ENCODE measurements at places on chromosomes 6 and 20.

DNA sequence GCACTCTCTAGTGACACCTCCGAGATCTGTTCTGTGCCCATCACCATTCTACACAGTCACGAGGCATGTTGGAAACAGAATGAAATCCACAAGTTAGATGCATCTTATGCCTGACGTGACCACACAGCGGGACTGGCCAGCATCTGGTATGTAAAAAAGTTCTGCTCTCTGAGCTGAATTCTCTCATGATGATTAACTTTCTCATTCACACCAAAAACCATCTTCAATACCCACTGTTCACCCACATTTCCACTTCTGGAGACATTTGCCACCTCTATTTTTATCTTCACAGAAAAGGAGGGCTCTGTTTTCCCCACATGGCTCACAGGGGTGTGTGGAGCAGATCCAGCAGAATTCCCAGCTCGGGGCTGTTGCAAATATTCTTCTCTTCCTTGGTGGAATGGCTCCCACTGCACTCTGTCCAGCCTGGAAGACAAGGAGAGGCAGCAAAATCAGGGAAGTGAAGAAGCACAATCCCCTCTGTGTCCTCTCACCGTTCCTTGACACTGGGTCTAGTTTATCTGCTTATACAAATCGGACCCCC lies 303.4 kb downstream of the TAF4 start:
- no peak for DNase-seq

DNA sequence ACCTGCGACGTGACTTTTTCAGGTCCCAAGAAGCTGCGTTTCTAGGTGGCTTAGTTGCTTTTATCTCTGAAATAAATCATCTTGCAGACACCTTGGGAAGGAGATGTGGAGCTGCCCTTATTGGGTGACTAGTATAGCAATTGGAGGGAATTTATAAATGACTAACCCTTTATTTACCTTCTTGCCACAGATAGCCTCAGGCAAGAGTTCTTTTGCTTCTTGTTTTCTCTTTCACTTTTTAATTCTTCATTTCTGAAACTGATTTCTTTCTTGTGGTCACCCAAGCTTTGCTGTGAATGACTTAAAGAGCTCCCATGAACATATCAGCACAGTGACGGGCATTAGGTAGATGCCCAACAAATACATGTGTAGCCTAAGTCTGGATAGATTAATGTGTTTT lies 3.0 kb downstream of the ADGRF4 start:
- no peak for DNase-seq

GRCh38 chr20:41178904-41179432 lies 41.6 kb downstream of the PLCG1 start:
- no peak for DNase-seq

GRCh38 chr20:41395667-41396664 lies 29.3 kb upstream of the EMILIN3 start:
- DNase-seq = no peak

DNA sequence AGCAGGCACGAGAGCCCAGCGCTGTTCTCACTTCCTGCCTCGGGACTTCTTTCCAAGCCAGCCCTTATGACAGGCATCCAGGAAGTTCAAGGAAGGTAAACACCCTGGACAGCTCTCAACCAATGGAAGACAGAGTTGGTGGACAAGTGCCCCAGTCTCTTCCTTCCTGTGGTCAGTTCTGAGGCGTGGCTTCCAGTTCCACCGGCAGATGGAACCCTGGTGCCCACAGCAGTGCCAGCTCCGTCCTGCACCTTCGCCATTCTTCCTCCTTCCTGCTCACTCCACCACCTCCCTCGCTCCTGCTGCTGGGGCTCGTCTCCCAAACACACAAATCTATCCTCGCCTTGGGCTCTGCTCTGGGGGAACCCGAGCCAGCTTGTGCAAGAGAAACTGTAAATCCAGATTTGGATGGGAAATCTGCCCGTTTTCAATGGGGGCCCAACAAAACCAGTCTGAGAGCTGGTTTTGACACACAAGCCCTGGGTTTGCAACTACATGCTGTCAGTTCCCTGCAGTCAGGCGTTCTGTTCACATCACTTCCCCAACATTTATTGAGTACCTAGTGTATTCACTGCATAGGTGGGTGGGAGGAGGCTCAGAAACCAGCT lies 162.7 kb downstream of the GRM4 start:
- DNase-seq = no peak

DNA sequence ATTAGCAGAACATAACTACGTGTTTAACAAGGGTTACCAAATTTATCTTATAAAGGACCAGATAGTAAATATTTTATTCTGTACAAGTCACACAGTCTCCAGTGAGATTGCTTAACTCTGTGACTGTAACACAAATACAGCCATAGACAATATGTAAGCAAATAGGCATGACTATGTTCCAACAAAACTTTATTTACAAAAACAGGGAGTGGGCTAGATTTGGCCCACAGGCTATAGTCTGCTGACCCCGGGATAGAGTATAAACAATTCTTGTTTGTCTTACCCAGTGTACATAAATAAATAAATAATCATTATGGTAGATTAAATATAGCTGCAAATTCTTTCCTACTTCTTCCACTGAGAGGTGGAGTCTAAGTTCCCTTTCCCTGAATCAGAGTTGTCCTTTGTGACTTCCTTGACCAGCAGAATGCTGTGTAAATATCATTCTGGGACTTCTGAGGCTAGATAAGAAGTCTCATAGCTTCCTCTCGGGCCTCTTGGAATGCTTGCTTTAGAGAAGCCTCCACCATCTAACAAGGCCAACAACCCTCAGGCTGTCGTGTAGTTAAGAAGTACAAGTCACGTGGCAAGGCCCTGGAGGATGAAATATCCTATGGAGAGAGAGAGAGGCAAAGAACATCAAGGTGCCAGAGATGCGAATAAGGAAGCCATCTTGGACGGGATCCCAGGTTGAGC lies 59.1 kb upstream of the TMEM244 start:
- DNase-seq = no peak

- DNase-seq = no peak
Observed at GRCh38 chr20:9627219-9627618, 112.8 kb downstream of the LAMP5 start.

- DNase-seq = no peak
Observed at GRCh38 chr6:300026-300425, 7.7 kb downstream of the DUSP22 start.

GRCh38 chr6:121319112-121319553 lies 15.1 kb downstream of the TBC1D32 start:
- no peak for DNase-seq

- no peak for DNase-seq
Observed at GRCh38 chr6:19024737-19025136, 637.6 kb downstream of the RNF144B start.

- no peak for DNase-seq
Observed at GRCh38 chr6:2468601-2468955, 223.2 kb upstream of the GMDS start.

DNA sequence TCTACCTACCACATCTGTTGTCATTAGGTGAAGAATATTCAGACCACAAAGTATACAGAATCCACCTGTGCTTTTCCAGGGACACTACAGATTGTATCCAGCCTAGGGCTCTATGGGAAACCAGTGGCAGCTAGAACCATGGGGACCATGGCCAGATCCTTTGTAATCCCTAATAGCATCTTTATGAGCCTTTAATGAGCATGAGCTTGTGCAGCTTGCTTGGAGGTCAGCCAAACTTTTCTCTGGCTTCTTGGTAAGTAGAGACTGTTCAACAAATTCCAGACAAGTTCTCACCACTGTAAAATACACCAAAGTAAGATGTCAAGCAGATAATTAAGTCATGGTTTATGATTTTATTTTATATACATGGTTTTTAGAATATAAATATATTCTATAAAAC lies 301.6 kb upstream of the ADGRB3 start:
- DNase-seq = no peak

DNA sequence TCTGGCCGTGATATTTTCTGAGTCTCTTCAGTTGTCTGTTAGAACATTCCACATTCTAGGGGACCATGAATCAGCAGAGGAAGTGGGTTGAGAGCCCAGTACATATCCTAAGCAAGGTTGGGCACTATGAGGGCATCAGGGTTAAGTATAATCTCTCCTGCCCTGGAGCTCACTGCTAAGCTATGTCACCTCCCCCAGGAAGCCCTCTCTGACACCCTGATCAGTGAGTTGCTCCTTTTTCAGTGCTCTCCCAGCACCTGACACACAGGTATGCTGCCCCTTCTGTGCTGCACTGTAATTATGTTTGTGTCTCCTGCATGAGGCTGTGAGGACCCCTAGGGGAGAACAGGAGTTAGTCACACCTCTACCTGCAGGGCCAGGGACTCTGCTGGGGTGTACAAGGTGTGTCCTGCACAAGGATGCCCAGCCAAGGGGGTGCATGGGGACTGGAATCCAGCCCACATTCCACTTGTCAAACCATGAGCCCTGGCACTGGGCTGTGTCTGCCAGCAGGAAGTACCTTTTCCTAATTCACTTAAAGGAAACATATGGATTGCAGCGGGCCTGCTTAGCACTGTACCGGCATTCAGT lies 3.9 kb downstream of the RAB44 start:
- no peak for DNase-seq

DNA sequence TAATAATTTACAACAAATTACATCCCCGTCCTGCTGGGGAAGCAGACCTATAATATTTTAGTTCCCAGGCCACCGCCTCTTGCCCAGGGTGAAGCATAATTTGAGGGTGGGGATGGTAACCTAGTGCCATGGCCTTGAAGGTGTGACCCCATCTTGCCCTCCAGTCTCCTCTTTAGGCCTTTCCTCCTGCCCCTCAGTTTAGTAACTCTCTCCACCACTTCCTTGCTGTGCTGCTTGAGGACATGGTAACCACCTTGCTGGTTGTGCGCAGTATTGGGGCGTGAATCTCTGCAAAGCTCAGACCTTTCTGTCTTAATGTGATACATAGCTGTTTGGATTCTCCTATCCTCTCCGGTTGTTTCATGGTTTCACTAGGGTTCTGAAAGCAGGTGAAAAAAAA lies 16.6 kb downstream of the SNX9 start:
- no peak for DNase-seq

DNA sequence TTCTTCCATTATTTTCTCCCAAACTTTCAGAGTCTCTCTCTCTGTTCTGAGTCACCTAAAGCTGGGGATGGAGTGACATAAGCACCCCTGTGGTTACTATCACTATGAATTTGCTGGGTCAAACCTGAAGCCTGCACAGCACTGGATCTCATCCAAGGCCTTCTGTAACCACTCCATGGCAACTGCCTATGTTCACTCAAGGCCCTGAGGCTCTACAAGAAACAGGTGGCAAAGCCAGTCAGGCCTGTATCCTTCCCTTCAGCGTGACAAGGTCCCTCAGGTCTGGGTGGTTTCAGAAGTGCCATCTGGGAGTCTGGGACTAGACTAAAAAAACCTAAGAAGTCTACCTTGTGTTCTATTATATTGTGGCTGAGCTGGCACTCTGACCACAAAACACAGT lies 1278.8 kb upstream of the EYS start:
- DNase-seq = no peak

DNA sequence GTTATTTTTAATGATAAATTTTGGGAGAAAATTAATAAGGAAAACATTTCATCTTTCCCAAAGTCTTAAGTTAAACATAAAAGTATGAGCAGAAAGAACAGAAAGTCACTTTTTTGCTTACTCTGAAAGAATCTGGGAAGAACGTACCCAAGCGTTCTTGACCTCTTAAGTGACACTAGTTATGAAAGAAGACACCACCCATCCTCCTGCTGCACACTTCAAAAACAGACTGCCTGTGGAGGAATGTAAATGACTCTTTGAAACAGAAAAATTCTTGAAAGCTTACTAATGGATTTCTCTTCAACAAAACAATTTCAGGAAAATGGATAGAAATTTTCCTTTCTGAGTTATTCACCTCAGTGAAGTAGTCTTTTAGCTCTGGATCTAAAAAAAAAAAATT lies 227.7 kb downstream of the MEI4 start:
- no peak for DNase-seq

DNA sequence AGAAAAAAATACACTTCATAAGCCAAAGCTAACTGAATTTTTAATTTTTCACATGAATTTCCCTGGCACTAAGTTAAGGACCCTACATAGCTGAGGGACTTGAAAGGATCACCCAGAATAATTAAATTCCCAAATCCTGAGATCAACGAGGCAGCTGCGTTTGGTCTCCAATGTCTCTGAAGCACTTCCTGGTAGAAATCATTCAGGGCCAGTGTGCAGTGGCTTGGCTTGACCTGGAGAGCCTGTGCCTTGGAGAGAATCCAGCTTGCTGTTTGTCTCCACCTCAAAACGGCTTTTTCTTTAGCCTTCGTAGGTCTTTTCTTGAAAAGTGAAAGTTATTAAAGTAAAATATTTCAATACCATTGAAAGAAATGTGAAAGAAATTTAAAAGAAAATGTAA lies 92.4 kb downstream of the SMOC2 start:
- no peak for DNase-seq

GRCh38 chr6:91720324-91720723 lies 1133.5 kb upstream of the MAP3K7 start:
- DNase-seq = no peak

- no peak for DNase-seq
Observed at GRCh38 chr6:142613981-142614380, 312.2 kb downstream of the ADGRG6 start.

- DNase-seq = no peak
Observed at GRCh38 chr20:47237715-47238114, 118.8 kb downstream of the ZMYND8 start.

DNA sequence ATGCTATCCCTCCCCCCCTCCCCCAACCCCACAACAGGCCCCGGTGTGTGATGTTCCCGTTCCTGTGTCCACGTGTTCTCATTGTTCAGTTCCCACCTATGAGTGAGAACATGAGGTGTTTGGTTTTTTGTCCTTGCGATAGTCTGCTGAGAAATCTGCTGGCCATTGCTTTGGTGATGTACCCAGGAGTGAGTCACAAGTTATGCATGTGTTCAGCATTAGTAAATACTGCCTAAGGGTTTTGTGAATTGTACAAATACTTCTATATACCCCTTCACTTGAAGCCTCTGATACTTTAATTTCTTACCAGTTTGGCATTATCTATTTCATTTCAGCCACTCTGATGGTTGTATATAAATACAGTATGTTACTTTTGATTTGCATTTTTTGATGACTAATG lies 711.3 kb upstream of the GJE1 start:
- DNase-seq = no peak

- no peak for DNase-seq
Observed at GRCh38 chr6:54633601-54634000, 213.0 kb upstream of the FAM83B start.

DNA sequence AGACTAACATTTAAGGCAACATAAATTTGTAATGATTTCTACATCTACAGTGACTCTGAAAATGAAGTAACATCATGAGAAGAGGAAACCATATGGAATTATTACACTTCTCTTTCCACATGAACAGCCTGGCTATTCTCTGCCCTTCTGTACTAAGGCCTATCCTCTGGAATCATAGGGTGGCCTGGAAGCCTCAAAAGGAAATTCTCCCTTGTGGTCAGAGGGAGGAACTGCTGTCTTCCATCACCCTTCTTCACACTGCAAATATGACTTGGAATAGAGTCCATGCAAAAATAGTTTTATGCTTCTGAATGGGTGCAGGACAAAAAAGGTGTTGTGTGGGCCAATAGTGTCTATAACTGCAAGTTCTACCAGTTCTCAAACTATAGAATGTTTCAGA lies 44.6 kb upstream of the SH3BGRL2 start:
- DNase-seq = no peak

Measured in activated CD4-positive, alpha-beta T cell treated with anti-CD3 and anti-CD28 coated beads for 48 hours (primary cell).